ENCODE measurements at places on chromosomes 11 and 22.

DNA sequence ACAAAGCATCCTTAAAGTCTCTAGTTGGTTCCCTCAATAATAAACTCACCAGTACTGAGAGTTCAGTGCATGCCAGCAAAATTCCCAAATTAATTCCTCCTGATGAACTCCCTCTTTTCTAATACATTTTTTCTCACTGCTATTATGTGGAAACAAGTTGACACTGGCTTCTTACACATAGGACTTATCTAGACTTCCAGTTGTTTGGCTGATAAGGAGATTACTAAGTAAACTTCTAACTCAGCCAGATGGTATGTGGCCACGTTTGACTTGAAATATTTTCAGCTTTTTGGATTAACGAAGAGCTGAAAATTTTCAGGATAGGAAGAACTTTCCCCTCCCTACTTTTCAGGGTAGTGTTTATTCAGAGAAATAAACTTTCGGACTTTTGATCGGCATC lies 1154.2 kb upstream of the TENM4 start:
- no peak for DNase-seq

- no peak for DNase-seq
Observed at GRCh38 chr11:9789910-9790309, 126.0 kb downstream of the SWAP70 start.

DNA sequence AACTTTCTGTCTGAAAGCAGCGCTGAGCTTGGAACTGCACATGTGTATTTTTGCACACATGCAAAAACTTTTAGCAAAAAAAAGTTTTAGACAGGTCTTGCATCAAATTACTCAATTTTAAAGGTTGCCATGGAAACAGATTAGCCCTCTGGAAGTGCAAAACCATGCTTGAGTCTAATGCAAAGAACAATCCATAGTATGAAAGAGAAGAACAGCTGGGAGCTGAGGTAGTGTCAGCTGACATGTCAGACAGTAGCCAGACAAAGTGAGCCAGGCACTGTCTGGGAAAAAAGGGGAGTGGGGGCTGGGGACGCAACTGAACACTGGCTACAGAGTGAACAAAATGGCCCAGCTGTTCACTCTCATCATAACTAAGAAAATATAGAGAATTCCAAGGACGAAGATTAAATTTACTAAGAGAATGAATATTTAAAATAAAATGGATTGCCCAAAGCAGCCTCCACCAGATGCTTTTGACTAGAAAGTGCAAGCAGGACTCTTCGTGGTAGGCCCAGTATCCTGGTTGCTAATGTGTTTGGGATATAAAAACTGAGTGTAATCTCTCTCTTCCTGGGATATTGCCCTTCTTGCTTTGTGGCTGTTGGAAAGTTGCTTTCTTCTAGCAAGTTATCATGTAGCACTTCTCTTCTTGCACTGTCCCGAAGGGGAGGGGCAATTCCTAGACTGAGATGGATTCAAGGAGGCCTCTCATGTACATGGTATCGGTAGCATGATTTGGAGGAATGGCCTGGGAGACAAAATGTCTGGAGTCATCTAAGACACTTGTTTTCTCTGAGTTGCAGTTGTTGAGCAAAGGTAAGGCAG lies 434.1 kb upstream of the FAT3 start:
- DNase-seq, result no peak

- DNase-seq, result no peak
Observed at GRCh38 chr11:125157953-125158680, 6.4 kb upstream of the PKNOX2 start.

- no peak for DNase-seq
Observed at GRCh38 chr11:102615077-102615893, 9.8 kb downstream of the MMP20 start.

DNA sequence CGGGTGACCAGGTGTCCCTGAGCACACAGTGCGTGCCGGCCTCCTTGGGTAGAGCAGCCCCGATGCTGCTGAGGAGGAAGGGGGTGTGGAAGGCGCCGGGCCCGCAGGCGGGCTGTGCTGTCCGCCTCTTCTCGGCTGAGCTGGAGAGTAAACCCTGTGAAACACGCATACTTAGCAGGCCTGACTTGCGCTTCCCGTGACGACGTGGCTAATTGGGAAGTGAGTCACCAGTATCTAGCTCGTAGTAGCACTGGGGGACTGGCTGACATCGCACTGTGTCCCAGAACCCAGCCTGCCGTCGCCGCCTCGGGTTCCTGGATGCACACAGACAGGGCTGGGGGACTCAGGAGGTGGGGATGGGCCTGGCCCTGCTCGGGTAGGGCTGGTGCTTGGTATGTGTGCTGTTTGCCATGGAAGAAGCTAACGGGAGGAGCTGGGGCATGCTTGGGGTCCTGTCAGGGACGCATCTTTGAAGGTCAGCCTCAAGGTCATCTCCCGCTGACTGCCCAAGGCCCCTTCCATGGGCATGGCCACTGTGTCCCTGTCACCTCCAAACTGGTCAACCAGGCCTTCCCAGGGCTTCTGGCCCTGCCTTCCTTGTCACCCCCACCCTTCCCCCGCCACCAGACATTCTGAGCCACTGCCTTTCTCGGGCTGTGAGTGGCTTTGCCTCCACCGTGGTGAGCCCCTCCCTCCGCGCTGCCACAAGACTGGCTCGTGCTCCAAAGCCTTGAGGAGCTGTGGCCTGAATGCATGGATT lies 1327.0 kb downstream of the BRD1 start:
- no peak for DNase-seq

- DNase-seq, result no peak
Observed at GRCh38 chr22:21714059-21714770, 21.4 kb downstream of the YPEL1 start.

DNA sequence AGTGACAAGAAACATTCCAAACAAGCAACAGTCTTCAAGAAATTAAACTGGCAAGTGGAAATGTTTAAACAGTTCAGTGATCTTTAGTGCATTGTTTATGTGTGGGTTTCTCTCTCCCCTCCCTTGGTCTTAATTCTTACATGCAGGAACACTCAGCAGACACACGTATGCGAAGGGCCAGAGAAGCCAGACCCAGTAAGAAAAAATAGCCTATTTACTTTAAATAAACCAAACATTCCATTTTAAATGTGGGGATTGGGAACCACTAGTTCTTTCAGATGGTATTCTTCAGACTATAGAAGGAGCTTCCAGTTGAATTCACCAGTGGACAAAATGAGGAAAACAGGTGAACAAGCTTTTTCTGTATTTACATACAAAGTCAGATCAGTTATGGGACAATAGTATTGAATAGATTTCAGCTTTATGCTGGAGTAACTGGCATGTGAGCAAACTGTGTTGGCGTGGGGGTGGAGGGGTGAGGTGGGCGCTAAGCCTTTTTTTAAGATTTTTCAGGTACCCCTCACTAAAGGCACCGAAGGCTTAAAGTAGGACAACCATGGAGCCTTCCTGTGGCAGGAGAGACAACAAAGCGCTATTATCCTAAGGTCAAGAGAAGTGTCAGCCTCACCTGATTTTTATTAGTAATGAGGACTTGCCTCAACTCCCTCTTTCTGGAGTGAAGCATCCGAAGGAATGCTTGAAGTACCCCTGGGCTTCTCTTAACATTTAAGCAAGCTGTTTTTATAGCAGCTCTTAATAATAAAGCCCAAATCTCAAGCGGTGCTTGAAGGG lies 6.0 kb downstream of the MALAT1 start:
- no peak for DNase-seq

- no peak for DNase-seq
Observed at GRCh38 chr22:26656891-26657851, at the start of gene MIAT. MIAT (plus strand) TSS chr22:26657588.

DNA sequence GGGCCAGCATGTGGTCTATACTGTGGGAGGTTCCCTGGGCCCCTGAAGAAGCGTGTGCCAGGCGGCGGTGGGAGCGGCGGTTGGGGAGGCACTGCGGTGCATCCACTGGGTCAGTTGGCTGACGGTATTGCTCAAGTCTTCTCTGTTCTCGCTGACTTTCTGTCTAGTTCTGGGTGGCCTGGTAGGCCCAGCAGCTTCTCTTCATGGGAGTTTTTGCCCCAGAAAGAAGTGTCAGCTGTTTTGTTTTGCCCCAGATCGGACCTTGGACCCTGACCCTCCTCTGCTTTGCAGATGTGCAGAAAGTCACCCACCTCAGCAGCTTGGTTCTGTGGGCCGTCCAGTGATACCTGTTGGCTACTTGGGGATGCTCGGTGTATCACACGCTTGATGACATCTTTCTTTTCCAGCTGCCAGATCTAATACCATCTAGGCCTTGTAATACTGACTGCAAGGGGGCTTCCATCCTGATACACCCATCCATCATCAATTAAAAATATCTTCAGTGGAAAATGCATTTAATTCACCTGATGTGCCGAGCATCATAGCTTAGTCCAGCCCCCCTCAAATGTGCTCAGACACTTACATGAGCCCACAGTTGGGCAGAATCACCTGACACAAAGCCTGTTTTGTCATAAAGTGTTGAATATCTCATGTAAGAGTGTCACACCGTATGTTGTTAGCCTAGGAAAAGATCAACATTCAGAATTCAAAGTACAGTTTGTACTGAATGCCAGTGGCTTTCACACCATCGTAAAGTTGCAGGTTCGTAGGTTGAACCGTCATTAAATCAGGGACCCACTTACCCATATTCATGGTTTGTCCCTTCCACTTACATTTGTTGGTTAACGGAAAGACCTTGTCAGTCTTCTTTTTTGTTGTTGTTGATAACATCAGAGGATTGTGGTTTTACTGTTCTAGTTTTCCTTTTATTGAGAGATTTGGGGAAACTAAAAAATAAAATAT lies 13.9 kb downstream of the ZBED4 start:
- DNase-seq, result no peak

DNA sequence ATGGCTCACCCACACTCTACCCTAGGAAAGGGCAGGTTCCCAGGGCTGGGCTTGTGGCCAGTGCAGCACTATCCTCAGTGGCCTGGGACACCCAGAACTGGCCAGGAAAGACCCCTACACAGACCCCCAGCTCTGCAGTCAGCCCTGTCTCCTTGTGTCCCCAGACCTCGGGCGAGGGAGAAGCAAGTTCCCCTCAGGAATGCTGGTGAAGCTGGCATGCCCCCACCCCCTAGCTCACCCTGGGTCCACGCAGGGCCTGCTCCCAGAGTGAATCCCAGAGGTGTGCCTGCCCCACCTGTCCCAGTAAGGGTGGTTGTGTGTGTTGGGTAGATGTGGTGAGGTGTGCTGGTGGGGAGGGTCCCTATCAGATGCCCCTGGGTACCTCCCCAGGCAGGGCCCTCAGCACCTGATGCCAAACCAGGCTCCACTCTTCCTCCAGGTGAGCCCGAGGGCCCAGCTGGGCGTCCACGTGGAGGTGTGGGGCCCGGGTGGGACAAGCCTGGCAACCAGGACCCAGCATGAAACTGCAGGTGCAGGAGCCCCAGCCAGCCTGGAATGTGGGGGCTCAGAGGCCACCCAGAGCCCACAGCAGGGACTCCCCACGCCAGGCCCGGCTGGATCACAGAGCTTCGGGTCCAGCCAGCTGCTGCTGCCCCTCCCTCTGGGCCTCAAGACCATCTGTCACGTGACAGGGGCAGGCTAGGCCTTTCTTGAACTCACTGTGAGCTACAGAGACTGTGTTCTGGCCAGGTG lies 48.4 kb upstream of the KCNQ1OT1 start:
- DNase-seq, result no peak

- DNase-seq, result no peak
Observed at GRCh38 chr11:109939166-109939810, 153.9 kb upstream of the ZC3H12C start.

GRCh38 chr11:8190431-8190830 lies 21.6 kb upstream of the RIC3 start:
- no peak for DNase-seq

DNA sequence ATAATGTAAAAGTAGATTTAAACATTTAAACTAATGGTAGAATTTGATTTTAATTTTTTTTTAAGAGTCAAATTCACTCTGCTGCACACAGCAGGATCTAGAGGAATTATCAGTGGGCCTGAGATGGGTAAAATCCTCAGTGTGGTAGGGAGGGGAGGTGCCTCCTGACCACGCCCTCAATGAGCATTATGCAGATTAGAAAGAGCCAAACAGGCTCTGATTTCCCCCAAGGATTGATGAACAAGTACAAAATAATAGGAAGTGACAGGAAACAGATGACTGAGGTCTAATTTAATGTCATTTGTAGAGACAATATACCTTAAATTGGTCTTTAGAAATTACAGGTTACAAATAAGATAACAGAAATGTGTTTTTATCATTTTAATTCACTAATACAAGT lies 155.2 kb downstream of the DCDC1 start:
- DNase-seq, result no peak

GRCh38 chr11:101706541-101706940 lies 122.7 kb upstream of the TRPC6 start:
- DNase-seq, result no peak

- no peak for DNase-seq
Observed at GRCh38 chr11:57568330-57568766, 876 bp upstream of the UBE2L6 start.

- DNase-seq, result peak; percentile 63
Observed at GRCh38 chr22:39622881-39623367, 52.4 kb downstream of the CACNA1I start.

DNA sequence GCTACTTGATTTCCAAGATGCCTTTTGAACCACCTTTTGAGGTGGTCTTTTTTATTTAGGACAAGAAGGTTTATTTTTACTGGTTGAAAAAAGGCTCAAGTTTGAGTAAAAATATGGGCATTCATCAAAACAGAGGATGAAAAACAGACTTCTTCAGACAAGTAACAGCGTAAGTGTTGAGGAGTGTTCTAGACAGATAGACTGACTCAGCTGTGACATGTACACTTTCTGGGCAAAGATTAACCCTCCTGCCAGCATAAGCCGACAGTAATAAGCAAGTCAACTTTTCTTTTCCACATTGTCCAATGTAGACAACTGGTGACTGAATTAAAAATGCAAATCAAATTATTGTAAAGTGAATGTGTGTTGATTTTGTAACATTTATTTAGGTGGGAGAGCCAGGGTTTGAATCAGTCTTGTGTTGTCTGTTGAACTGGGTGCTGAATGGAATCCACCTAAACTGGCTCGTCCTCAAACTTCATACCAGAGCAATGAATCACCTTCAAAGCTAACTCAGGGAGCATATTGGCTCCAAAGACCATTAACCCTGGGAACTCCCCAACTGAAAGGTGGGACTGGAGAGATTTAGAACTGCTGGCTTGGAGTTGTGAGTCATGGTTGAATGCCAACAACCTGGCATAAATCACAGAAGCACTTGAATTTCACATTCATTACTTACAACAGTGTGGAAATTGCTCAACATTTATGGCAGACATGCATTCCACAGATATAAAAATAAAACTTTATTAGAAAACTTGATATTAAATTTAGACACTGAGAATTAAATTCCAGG lies 377.0 kb downstream of the ETS1 start:
- no peak for DNase-seq

- DNase-seq, result no peak
Observed at GRCh38 chr22:43689356-43689755, 122.7 kb downstream of the EFCAB6 start.

GRCh38 chr11:115244758-115245157 lies 259.5 kb downstream of the CADM1 start:
- no peak for DNase-seq

DNA sequence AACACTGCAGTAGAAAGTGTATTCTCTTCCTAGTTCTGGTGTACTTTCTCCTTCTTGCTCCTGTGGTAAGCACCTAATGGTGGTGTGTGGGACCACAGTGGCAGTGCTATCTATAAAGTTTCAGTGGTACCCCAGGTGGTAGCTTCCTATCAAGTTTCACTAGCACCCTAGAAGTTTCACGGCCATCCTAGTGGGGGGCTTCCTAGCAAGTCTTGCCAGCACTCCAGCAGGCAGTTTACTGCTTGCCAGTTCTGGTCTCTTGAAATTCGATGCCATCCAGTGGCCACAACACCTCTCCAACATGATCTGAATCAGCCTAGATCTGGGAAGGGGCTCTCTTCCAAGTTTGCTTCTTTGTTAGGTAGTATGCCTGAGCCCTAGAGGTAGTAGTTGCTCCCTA lies 229.6 kb downstream of the SWAP70 start:
- no peak for DNase-seq
